NCI-H1930 (cell line): ENCODE measurements at places on chromosomes 4 and X.

DNA sequence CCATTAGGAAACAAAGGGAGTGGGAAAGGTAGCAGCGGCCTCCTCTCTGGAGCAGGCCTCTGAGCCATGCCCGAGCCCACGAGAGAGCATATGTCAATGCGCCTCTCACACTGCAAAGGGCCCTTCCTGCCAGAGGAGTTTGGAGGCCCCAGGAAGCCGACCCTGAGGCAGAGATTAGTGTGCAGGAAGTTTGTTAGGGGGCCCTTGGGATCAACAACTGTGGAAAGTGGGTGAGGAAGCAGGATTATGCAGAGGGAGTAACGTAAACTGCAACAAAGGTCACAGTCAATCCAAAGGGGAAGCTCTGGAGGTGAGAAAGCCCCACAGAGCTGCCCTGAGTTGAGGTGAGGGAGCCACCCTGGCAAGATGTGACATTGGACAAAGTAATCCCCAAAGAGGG, 17.4 kb downstream of the RTL5 start:
- no peak for DNase-seq

GRCh38 chrX:153673428-153674218, at the start of gene PNCK:
PNCK (minus strand) TSS chrX:153673813; CDS start chrX:153673076, 737 bp downstream.
- no peak for DNase-seq

DNA sequence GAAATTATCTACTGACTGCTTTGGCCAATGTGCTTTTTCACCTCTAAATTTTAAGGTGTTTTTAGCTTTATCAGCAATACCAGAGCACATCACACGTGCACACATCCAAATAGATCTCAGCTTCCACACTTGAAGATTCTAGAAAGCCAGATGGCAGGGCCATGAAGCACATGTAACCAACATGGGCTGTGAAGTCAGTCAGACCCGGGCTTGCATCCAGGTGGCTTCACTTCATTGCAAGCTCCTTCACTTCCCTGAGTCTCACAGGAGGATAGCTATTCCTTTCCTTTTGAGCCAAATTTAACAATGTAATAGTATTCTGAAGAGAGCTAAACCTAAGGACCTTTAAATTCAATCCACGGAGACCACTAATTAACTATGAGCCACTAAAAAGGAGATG, 86.5 kb downstream of the SH3RF1 start:
- no peak for DNase-seq

DNA sequence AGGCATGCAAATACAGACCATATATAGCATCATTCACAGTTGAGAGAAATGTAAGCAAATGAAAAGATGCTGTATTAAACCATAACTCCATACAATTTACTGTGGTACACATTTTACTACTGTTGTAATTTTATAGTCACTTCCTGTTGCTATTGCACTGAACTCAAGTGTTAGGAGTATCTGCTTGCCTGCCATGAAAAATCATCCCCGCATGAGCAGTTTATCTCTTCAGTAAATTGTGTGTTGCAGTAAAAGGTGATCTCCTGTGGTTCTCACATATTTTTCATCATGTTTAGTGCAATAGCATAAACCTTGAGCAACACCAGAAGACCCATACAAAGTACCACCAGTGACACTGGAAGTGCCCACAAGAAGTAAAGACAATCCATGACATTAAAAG, 1153.4 kb downstream of the FAT4 start:
- DNase-seq = no peak

- DNase-seq = no peak
These were observed 37.4 kb upstream of the PDK3 start for GRCh38 chrX:24427747-24428019.

GRCh38 chr4:134627366-134627765, 425.8 kb upstream of the PABPC4L start:
- DNase-seq = no peak

GRCh38 chrX:43835559-43835958, 46.7 kb downstream of the MAOB start:
- DNase-seq = no peak

- DNase-seq = no peak
These were observed 109.5 kb downstream of the PRR32 start for GRCh38 chrX:126929071-126929470.

DNA sequence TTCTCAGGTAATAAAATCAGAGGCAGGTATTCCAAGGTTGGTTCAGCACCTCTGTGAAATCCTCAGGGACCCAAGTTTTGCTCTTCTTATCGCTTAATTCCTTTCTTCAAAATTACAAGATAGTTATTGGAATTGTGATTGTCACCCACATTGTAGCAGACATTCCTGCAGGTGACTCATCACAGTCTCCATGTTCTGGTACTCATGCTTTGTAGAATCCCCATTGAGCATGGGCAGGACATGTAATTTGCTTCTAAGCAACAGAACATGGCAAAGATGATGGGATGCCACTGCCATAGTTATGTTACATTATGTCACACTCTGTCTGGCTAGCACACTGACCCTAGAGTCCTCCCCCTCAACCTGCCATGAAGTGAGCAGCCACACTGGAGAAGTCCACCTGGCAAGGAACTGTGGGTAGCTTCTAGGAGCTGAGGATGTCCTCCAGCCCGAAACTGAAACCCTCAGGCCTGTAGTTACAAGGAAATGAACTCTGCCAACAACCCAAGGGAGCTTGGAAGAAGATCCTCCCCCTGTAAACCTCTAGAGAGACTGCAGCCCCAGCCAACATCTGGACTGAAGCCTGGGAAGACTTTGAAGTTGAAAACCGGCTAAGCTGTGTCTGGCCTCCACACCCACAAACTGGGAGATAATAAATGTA, 58.3 kb upstream of the GUCY1A1 start:
- no peak for DNase-seq
